Activated naive CD4-positive, alpha-beta T cell treated with anti-CD3 and anti-CD28 coated beads, Interleukin-2, amount 10 ng/mL, durations not matched to agents 7 days and 5 days (primary cell): ENCODE measurements at places on chromosomes 1 and 21.

DNA sequence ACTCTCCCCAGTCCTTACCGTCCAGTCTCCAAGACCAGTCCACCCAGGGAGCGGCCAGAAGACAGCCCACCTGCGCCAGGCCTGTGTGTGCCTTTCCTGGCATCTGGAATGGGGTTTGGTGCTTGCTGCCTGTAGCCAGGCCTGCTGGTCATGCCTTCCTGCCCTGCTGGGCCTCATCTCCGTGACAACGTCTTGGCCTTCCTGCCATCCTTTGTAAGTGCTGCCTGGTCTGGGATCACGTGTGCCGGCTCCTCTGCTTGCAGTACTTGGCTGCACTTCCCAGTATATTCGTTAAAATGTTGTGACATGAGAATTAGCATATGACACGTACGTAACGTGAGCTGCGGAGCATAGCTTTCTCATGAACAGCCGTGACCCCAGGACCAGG lies 145.3 kb upstream of the COL6A1 start:
- no peak for DNase-seq

GRCh38 chr1:215277532-215277931 lies 195.0 kb downstream of the KCNK2 start:
- no peak for DNase-seq

DNA sequence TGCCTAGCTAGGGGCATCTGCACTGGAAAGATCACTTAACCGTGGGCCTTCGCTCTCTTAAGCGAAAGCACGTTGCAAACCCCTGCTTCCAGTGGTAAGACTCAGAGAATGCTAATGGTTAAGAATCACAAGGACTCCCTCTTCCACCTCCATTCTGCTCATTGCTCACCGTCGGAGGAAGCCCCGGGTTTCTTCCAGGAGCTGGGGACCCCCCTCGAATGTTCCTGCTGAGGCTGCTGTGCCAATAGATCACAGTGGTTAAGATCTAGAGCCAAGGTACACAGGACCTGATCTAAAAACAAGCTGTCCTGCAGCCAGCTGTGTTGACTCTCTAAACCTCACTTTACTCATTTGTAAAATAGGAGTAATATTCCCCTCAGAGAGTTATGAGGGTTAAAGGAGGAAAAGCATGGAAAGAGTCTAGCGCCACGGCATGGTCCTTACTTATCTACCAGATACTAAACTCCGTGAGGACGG lies 765 bp downstream of the VAMP3 start:
- no peak for DNase-seq

DNA sequence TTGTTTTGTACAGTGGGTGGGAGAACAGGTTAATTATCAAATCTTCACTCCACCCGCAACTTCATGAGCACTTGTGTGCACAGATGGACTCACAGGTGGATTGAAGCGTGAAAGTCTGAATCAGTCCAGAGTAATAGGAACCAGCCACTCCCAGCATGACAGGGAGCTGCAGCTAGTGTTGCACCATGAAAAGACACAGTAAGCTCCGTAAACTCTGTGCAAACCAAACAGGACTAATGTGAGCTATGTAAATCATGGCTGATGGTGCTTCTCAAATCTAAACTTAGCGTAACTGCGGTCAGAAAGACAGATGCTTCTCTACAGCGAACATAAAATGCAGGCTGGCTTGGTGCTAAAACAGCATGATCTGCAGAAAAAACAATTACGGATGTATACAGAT lies 114.4 kb downstream of the CENPF start:
- no peak for DNase-seq

DNA sequence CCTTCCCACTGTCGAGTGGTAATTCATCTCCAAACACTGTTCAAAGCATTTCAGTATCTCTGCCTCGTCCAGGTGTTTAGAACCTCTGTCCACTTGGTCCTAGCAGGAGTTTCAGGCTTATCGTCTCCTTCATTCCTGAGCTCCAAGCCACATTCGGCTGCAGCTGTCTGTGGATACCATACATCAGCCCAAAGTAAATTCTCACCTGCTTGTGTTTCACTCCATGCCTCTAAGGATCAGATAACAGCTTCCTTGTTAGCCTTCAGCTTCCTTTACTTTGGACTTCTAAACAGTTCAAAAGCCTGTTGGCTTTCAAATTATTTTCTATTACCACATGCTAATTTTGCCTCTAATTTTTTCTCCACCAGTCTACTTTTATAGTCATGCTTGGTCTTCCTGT lies 219.0 kb upstream of the L1TD1 start:
- no peak for DNase-seq

DNA sequence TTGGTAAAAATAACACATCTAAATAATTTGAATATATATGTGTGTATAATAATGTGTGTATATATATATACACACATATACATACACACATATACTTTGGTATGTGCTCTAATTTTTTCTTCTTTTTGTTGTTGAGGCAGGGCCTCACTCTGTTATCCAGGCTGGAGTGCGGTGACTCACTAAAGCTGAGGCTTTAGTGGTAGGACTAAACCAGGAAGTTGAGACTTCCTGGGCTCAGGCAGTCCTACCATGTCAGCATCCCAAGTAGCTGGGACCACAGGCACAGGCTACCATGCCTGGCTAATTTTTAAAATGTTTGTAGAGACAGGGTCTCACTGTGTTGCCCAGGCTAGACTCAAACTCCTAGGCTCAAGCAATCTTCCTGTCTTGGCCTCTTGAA lies 46.7 kb upstream of the CXADR start:
- no peak for DNase-seq

DNA sequence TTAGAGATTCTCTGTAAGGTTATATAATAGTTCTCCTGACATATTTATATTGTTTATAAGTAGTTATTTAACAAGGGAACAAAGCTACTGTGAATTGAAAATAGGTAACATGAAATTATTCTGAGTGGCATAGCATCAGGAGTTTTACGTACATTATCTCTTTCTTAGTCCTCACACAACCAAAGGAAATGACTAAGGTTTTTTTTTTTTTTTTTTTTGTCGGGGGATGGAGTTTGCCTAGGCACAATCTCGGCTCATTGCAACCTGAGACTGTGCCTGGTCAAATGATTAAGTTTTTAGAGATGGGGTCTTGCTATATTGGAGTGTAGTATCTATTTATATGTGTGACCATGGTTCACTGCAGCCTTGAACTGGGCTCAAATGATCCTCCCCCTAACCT lies 24.9 kb downstream of the TMED5 start:
- DNase-seq = no peak

DNA sequence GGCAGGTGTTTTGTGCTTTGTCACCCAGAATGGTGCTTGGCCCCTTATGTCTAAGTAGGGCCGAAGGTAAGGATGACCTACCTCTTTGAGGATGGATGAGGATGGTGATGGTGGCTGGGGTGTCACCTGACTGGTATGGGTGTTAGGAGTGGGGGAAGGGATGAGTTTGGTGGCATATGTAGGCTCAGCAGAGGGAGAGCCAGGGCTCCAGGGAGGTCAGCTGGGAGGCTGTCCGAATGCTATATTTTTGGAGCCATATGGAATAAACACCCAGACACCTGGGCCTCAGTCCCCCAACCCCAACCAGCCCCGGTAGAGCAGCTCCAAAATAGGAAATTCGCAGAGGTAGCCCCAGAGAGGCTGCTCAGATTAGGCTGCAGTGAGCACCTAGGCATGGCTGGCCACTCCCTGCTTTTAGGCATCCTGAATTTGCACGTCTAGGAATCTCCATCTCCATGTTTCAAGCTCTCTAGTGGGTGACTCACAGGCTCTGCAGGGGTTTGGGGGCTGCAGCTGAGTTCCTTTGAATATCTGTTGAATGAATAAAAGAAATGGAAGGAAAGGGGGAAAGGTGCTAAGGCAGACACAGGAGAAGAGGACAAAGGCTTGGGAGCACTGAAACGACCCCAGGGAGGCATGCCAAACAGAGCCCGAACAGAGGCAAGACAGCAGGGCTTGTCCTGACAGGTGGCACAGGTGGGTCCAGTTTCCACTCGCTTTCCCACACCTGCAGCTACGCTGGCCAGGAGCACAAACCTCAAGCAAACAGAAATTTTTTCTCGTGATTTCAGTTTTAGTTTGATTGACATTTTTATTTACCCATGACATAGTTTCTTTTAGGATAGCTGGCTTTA lies 135.3 kb upstream of the EDN2 start:
- no peak for DNase-seq

DNA sequence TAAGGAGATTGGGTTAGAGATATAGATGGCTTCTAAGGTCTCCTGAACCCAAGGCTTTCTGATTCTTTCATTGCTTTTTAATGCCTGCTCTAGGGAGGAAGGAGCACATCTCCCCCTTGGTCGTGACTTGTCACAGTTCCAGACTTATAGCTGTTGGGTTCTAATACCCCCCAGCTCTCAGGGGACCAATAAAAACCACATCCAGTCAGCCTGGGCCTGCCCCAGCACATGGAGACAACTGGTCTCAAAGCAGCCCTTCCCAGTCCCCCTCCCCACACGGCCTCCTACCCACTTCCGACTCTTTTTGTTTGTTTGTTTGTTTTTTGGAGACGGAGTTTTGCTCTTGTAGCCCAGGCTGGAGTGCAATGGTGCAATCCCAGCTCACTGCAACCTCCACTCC lies 23.3 kb downstream of the QSOX1 start:
- DNase-seq = no peak

- DNase-seq = no peak
Measured at GRCh38 chr1:8096105-8097011, 70.2 kb upstream of the ERRFI1 start.

DNA sequence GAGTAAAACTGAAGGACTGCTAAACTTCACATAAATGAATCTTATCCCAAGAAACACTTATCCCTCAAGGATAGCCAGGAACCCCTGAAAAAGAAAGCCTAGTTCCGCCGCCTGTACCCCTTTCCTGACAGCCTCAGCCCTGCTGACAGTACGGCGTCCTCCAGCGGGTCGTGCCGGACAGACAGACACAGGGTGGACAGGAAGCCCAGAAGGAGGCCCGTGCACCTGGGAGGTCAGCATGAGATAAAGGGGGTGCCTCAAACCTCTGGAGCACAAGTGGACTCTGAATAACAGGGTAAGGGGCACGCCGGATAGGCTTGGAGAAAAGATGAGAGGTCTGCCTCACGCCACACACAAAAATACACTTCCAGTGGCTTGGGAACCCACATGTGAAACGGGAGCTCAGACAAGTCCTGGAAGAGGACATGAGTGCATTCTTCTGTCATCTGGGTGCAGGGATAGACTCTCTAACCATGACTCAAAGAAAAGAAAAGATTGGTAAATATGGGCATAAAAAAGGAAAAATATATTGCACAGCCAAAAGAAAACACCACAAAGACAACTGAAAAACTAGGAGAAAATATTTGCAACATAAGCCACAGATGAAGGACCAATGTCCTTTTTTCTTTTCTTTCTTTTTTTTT lies 17.3 kb upstream of the ADARB1 start:
- DNase-seq = no peak

DNA sequence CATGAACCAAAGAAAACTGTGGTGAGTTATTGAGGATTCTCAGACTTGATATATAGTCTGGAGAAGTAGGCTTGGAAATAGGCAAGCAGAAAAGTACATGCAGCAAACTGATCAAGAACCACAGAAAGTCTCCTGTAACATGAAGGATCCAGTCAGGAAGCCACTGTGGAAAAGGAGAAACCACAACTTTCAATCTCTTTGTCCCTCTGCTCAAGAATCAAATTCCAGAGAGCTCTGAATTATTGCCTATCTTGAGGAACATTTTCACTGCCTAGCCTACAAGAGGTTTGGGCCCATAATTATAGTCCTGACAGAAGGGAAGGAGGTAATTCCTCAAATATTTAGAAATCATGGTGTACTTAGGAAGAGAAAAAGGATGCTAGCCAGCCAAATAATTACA lies 43.0 kb upstream of the ADAMTS1 start:
- DNase-seq = no peak

- no peak for DNase-seq
Measured at GRCh38 chr1:15983275-15983674, 7.4 kb upstream of the ZBTB17 start.

- no peak for DNase-seq
Measured at GRCh38 chr1:241213139-241213538, 143.9 kb downstream of the RGS7 start.

- no peak for DNase-seq
Measured at GRCh38 chr1:97338347-97338746, 582.5 kb downstream of the DPYD start.

GRCh38 chr21:42939582-42940413 lies 14.4 kb upstream of the ERVH48-1 start:
- no peak for DNase-seq

GRCh38 chr1:232853994-232854797 lies 49.0 kb downstream of the MAP10 start:
- no peak for DNase-seq
